ENCODE measurements at places on chromosomes 16 and 17.

- DNase-seq: no peak
Measured at GRCh38 chr16:86901483-86901882, 323.1 kb downstream of the FOXL1 start.

GRCh38 chr16:54438469-54438868 lies 151.9 kb upstream of the IRX3 start:
- no peak for DNase-seq

DNA sequence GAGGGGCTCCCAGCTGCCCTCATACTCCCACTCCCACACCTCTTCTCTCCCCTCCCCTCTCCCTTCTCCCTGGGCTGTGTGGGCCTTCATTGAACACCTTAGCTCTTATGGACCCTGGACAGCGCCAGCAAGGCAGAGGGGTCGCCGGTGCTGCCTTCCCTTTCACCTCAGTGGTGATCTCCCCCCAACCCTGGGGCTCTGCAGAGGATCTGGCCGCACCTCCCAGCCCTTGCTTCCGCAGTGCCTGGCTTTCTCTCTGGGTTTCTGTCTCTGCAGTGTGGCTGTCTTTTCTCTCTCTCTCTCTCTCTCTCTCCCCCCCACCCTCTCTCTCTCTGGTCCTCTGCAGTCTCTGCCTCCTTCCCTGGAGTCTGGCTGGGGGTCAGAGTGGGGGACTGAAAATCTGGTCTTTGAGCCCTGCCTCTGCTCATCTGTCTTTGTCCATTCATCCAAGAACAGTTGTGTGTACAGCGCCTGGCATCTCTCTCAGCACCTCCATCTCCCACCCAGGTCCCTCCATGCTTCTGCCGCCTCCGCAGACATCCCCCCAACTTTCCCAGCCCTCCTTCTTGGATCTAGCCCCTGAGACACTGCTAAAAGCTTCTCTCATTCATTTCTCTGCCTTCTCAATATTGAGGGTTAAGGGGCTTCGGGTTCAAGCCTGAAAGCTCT lies 1.1 kb downstream of the SEZ6L2 start:
- DNase-seq: no peak

DNA sequence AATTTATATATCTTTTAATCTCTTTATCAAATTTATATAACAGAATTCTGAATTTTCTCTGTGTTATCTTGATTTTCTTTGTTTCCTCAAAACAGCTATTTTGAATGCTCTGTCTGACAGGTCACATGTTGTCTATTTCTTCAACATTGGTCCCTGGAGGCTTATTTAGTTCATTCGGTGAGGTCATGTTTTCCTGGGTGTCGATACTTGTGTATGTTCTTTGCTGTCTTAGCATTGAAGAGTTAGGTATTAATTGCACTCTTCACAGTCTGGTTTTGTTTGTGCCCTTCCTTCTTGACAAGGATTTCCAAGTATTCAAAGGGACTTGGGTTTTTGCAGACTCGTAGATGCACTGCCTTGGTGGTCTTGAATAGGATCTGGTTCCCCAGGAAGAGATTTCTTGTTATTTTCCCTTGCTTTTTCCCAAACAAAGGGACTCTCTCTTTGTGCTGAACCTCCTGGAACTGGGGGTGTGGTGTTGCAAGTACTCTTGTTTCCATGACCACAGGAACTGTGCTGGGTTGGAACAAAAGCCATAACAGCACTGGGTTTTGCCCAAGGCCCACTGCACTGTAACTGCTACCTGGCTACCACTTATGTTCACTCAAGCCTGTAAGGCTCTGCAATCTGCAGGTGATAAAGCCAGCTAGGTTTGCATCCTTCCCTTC lies 1483.0 kb downstream of the CDH8 start:
- no peak for DNase-seq

DNA sequence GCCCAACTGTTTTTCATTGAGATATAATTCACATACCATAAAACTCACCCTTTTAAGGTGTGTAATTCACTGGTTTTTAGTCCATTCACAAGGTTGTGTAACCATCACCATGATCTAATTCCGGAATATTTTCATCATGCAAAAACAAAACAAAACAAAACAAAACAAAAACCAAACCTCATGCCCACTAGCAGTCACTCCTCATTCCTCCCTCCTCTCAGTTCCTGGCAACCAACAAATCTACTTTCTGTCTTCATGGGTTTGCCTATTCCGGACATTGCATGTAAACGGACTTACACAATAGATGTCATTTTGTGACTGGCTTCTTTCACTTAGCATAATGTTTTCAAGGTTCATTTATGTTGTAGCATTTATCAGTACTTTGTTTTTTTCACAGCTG lies 4.5 kb upstream of the NOD2 start:
- no peak for DNase-seq

DNA sequence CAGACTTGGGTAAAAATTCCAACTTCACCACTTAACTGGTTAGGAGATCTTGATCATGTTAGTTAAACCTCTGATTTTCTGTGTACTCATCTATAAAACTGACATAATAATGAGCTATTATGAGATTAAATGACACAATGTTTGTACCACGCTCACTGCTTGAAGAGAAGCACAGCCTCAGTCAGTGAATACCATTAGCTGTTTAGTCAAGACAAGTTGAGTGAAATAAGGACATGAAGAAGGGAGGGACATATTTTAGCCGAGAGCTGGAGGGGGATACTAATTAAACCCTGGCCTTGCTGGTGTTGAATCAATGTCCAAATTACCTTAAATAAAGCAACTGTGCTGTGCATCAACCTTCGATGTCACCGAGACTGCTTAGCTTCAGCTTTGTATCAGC lies 105.1 kb upstream of the TOX3 start:
- no peak for DNase-seq

Measured in stimulated activated CD8-positive, alpha-beta memory T cell treated with anti-CD3 and anti-CD28 coated beads, Interleukin-2, amount 100 ng/mL, for 1 hour (primary cell).